ENCODE measurements at places on chromosomes 2 and 18. TPM values are rescaled to one million over a fixed set of nuclear protein-coding genes. Genes with fewer than 3 reads are reported as not detected.

DNA sequence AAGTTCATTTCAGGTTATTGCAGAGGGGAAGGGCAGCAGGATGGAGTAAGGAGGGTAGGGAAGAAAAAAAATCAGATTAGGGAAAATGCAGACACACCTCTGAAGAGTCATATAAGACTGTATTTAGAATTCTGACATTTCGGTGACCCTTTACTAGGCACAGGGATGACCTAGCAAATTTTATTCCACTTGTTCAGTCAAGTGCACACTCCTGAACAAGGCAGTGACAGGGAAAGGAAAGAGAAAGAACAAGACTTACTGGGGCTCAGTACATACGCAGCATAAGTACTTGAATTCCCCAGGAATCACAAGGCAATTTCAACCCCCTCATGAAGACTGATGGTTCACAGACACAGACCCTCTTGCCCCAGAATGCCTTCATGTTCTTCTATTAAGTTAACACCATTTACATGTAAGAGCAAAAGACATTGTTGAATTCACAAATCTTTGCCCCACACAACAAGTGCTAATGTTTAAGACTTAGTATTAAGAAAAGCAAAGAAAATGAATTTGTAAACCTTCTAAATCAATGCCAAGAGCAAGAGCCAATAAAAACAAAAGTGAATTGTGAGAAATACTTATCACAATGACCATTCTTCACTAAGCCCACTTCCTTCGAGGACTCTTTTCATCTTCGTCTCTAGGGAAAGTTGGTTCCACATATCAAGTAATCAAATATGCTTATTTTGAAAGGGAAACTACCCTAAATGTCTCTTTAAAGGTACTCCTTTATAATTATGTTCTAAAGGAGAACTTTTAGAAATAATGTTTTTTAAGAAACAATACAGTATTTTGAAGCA is 47.0 kb downstream of the COBLL1 start:
- no peaks in the 10 kb centered on the region for H3K27me3 ChIP-seq
- H3K36me3 ChIP-seq: no peaks in the 10 kb centered on the region
- H3K4me1 ChIP-seq: peaks cover 8% of the 10 kb centered on the region
- no peak overlapping the region for H3K4me3 ChIP-seq
- H3K27ac ChIP-seq: no peak overlapping the region
- DNase-seq: no peak

DNA sequence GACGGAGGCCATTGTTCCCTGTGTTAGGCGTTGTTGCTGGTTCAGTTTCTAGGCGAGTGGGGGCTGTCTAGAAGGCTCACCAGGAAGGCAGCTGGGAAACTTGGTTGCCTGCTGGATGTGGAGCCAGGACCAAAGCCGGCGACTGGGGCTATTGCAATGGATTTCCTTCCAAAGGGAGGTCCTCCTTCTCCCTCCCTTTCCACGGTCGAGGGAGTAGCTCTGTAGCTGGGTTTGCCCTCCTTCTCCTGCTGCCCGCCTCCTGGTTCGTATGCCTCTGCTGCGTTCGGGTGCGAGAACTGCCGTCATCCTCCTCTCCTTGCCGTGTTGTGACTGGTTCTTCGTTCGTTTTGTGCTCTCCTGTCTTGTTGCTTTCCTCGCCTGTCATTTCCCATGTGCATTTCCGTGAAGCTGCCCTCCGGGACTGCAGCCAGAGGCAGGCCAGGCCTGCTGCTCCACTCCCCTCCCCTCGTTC is 203.4 kb downstream of the NEDD4L start:
- H3K27me3 ChIP-seq: no peaks in the 10 kb centered on the region
- H3K4me1 ChIP-seq: peaks cover 13% of the 10 kb centered on the region
- DNase-seq: no peak
- no peak overlapping the region for H3K27ac ChIP-seq

DNA sequence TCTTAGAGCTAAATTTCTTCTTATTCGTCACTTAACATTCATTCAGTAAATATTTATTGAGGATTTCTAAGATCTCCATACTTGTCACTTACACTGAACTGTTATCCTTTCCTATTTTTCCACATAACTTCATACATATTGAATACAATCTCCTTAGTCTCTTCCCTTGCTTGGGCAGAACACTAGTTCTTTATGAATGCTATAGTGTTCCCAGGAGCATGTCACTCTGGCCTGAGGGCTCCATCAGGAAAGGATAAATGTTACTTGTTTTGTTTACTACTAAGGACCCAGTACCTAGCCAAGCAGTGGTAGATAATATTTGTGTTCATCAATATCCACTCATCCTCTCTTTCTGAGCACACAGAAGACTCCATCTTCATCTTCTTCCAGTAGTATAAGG is 544.7 kb downstream of the ZEB2 start:
- no peak for DNase-seq
- H3K4me3 ChIP-seq: no peak overlapping the region
- no peaks in the 10 kb centered on the region for H3K27me3 ChIP-seq
- no peaks in the 10 kb centered on the region for H3K4me1 ChIP-seq
- H3K36me3 ChIP-seq: no peaks in the 10 kb centered on the region

GRCh38 chr2:149768320-149768799 is 180.8 kb upstream of the MMADHC start:
- no peaks in the 10 kb centered on the region for H3K27me3 ChIP-seq
- H3K27ac ChIP-seq: peak overlapping the region; percentile 84
- no peaks in the 10 kb centered on the region for H3K4me1 ChIP-seq
- H3K36me3 ChIP-seq: no peaks in the 10 kb centered on the region
- no peak for DNase-seq

GRCh38 chr2:7032371-7032770 is 115.2 kb downstream of the RNF144A start:
- H3K4me1 ChIP-seq: no peaks in the 10 kb centered on the region
- H3K4me3 ChIP-seq: no peak overlapping the region
- H3K27me3 ChIP-seq: no peaks in the 10 kb centered on the region

- no peaks in the 10 kb centered on the region for H3K27me3 ChIP-seq
- no peak overlapping the region for H3K27ac ChIP-seq
- no peak for DNase-seq
- peaks cover 57% of the 10 kb centered on the region for H3K36me3 ChIP-seq
Observed at GRCh38 chr2:25232248-25232825, 64.0 kb upstream of the POMC start.

Gene CPO
- not detected for polyA plus RNA-seq

DNA sequence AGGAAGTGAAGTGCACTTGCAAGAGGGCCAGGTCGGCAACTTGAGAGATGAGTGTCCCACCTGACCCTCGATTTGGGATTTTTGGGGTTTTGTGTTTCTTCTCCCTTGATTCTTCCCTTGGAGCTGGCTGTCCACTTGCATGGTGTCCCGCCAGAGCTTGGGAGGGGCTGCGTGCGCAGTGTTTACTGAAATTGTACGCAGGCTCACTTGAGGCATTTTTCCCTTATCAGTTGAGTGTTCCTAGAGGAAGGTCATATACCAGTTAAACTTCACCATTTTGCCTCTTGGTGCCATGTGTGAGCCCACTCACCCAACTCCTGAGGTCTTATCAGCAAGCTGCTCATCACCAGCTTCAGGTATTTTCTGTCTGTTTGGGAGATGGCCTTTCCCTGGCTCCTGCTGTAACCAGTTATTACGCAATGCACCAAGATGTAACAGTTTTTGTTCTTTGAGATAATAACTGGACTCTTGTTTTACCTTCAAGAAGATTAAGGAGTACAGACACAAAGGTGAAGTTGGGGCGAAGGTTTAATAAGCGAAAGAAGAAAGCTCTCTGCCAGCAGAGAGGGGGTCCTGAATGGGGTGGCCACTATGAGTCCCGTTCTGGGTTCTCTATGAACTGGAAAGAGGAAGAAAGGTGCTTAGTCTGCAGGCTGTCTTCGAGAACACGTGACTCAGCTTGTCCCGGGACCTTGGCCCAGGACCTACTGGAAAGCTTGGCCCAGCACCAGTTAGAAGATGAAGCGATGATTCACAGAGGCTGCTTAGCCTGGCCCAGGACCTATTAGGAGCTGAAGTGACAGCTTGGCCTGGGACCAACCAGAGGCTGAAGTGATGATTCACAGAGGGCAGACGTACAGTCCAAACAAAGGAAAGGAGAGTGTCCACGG is 21.5 kb upstream of the TXNL4A start:
- no peak for DNase-seq
- H3K4me3 ChIP-seq: no peak overlapping the region
- H3K27me3 ChIP-seq: no peaks in the 10 kb centered on the region

DNA sequence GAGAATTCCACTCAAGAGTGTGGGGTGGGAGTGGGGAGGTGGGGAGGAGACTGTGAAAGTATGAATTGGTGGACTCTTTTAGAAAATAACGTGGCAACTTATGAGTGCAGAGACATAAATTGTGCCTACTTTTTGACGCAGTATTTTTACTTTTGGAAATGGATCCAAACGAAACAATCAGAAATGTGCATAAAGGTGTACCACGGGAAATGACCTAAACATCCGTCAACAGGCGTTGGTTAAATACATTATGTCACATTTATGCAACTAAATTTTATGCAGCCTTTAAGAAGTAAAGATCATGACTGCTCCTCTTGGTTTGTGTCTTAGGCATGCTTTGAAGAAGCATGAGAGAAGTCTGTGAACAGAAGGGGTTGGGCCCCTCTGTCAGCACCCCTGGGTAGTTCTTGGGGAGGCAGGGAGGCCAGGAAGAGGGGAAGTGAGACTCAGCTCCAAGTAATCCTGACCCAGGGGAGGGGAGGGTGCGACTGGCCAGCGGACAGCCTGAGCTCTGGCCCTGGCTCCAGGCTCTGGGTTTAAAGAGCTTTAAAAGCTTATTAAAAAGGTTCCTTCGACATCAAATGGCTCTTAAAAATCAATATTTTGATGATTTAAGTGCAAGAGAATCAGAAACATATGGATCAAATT is 126.4 kb upstream of the HAAO start:
- no peak overlapping the region for H3K4me3 ChIP-seq
- DNase-seq: no peak
- H3K36me3 ChIP-seq: no peaks in the 10 kb centered on the region
- H3K27me3 ChIP-seq: no peaks in the 10 kb centered on the region
- no peak overlapping the region for H3K27ac ChIP-seq

DNA sequence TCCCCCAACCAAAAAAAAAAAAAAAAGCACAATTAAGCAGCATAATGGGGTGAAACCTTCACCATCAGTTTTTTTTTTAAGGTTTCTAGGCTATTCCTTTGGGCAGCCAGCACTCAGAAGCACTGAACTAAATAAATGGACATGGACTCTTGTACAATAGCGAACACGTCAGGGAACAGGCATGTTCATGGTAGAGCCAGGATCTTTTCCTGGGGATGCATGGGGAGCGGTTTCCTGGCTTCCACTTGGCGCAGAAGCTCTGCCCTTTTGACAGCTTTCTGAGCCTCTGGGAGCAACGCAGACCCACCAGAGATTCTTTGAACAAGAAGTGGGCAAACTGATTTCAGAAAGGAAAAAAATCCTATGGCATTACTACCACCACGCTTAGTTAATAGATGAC is 35.0 kb downstream of the ALPK2 start:
- no peak overlapping the region for H3K27ac ChIP-seq
- H3K36me3 ChIP-seq: no peaks in the 10 kb centered on the region
- H3K27me3 ChIP-seq: no peaks in the 10 kb centered on the region
- H3K4me1 ChIP-seq: peaks cover 11% of the 10 kb centered on the region

Gene PSMA8
- polyA plus RNA-seq: not detected

GRCh38 chr2:211468877-211469663 is 912.7 kb downstream of the CPS1 start:
- no peak overlapping the region for H3K4me3 ChIP-seq
- no peaks in the 10 kb centered on the region for H3K27me3 ChIP-seq
- no peak for DNase-seq
- H3K4me1 ChIP-seq: peaks cover 2% of the 10 kb centered on the region
- H3K27ac ChIP-seq: no peak overlapping the region
- H3K36me3 ChIP-seq: no peaks in the 10 kb centered on the region

DNA sequence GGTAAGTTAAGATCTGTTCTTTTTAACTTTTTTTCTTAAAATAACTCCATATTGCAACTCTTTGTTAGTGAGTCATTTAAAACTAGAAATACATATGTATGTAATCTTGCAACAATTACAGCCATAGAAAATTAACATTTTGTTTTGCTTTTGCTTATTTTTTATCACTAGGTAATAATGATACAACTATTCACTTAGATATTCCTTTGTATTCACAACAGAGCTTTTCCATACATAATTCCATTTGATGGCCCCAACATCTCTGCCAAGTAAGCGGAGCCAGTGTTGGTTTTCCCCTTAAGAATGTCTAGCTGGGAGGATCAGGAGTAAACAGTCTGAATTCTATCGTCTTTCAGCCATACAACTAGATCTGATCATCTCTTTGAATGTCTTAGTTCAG is 16.1 kb downstream of the SPP2 start:
- no peak for DNase-seq
- no peak overlapping the region for H3K4me3 ChIP-seq
- no peaks in the 10 kb centered on the region for H3K4me1 ChIP-seq
- H3K27ac ChIP-seq: no peak overlapping the region
- no peaks in the 10 kb centered on the region for H3K36me3 ChIP-seq

Gene DSG4
- not detected for polyA plus RNA-seq

DNA sequence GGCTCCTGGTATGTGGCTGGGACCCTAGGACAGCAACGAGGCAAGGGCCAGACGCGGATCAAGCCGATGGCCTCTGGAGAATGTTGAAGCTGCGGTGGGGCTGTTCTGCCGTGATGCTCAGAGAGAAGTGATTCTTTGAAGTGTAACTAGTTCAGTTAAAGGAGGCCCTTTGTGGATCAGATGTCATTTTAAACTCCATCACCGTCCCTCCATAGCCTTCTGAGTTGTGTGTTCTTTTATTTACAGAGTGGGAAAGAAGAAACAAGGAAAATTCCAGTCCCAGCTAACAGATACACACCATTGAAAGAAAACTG is 403 bp downstream of the PNO1 start:
- H3K4me3 ChIP-seq: peak overlapping the region; percentile 97
- peaks cover 39% of the 10 kb centered on the region for H3K36me3 ChIP-seq
- H3K27me3 ChIP-seq: no peaks in the 10 kb centered on the region
- peaks cover 5% of the 10 kb centered on the region for H3K4me1 ChIP-seq
- no peak for DNase-seq

Gene RBKS
- 7.2 TPM for polyA plus RNA-seq

DNA sequence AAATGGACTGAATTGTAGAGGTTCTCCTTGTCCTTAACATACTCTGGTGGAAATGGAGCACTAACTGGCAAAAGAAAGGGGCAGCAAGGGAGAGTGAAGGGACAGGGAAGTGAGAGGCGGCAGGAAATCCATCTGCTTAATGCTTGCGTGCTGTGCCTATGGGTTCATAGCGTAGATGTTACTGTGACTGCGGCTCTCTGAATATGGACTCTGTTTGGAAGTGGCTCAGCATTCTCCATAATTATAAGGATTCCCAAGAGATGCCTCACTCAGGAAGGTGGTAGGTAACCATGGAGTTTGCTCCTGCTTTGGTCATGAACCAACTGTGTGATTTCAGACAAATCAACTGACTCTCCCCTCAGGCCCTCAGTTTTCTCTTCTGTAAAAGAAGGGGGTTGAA is 50.0 kb downstream of the MYO3B start:
- no peak for DNase-seq
- no peaks in the 10 kb centered on the region for H3K27me3 ChIP-seq
- H3K27ac ChIP-seq: no peak overlapping the region
- no peaks in the 10 kb centered on the region for H3K4me1 ChIP-seq
- no peaks in the 10 kb centered on the region for H3K36me3 ChIP-seq
- H3K4me3 ChIP-seq: no peak overlapping the region

GRCh38 chr2:217160103-217160743 is 300.4 kb upstream of the TNP1 start:
- H3K4me1 ChIP-seq: no peaks in the 10 kb centered on the region
- no peak overlapping the region for H3K27ac ChIP-seq
- no peaks in the 10 kb centered on the region for H3K36me3 ChIP-seq
- DNase-seq: no peak

Gene RAMP1
- 21.2 TPM for polyA plus RNA-seq

All from SK-N-SH (cell line).